Calu3 (cell line): ENCODE measurements at places on chromosomes 16 and 17.

DNA sequence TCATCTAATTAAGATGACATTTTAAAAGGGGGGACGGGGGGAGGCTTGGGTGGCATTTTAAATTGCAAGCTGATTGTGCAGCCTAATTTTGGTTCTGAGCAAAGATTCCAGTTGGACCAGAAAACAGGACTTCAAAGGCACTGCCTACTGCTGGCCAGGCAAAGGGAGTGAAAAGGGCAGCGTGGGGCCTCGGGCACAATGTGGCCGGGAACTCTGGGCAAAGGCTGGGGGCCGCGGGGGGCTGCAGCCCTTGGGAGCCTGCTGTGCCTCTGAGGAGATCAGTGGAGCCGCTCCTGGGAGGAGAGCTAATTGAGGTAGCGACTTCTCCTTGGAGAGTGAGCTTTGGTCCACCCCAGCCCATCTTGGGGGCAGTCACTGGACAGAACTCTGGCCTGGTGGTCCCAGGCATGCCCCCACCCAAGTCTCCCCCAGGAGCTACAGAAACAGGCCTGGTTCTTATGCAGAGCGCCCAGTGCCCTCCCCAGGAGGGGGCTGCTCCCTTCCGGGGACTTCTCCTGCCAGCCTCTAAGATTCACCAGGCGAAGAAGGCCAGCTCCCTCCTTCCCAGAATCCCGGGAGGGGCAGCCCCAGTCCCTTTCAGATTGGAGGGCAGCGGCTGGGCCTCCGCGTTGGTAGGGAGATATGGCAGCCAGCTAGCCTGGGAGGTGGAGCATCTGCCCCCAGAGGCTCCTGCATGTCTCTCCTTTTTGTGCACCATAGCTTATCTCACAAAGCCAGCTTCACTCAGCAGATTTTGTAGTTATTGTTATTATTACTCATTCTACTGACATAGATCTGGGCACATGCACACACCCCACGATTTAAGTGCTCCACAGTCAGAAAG is 115.6 kb downstream of the GNAO1 start:
- DNase-seq = no peak
- no peak overlapping the region for H3K27ac ChIP-seq
- H3K36me3 ChIP-seq = no peaks in the 10 kb centered on the region
- no peaks in the 10 kb centered on the region for H3K4me1 ChIP-seq
- peaks cover 78% of the 10 kb centered on the region for H3K27me3 ChIP-seq

DNA sequence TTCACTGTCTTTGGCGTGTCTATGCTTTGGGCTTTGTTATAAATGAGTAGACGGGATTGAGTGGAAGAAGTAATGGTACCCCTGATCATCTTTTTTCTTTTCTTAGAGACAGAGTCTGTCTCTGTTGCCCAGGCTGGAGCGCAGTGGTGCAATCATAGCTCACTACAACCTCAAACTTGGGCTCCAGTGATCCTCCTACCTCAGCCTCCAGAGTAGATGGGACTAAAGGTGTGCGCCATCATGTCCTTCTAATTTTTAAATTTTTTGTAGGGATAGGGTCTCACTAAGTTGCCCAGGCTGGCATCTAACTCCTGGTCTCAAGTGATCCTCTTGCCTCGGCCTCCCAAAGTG is 14.9 kb upstream of the GPRC5B start:
- DNase-seq = no peak
- peaks cover 70% of the 10 kb centered on the region for H3K27me3 ChIP-seq
- no peak overlapping the region for H3K27ac ChIP-seq
- peaks cover 11% of the 10 kb centered on the region for H3K4me1 ChIP-seq

DNA sequence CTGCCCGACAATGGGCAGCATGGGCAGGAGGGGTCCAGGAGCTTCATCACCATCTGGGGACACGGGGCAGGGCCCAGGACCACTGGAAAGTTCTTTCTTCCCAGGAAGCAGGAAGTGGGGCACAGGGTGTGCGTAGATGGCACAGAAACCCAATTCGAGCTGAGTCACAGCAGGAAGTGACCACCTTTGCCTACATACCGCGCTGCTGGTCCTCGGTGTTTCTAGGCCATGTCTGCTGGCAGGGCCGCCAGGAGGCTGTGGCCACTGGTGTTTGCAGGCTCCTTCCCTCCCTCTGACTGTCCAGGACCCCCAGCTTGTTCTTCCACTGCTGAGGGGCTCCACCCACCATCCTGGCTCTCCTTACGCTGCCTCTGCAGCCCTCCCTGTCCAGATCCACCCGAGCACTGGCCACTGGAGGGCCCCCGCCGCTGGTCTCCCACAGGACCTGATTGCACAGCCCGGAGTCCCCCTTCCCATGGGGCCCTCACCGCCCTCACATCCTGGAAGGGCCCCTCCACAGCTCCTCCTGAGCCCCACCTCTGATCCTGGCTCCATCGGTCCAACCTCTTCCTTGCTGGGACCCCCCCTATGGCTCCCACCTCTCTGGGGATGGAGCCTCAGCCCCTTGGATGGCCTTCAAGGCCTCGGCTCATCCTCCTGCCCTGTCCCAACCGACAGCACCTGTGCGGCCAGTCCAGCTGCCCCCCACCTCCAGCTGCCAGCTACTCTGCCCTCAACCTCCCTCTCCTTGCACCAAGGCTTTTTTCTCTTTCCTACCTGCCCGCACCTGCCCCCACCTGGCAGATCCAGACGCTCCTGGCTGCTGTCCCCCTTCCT is 14.5 kb upstream of the RASD1 start:
- no peaks in the 10 kb centered on the region for H3K4me1 ChIP-seq
- no peak overlapping the region for H3K4me3 ChIP-seq
- H3K27ac ChIP-seq = no peak overlapping the region
- H3K36me3 ChIP-seq = no peaks in the 10 kb centered on the region
- no peaks in the 10 kb centered on the region for H3K27me3 ChIP-seq

- H3K4me3 ChIP-seq = no peak overlapping the region
- H3K4me1 ChIP-seq = no peaks in the 10 kb centered on the region
- peaks cover 56% of the 10 kb centered on the region for H3K27me3 ChIP-seq
These were observed 15.1 kb downstream of the GPR179 start for GRCh38 chr17:38328620-38329019.

DNA sequence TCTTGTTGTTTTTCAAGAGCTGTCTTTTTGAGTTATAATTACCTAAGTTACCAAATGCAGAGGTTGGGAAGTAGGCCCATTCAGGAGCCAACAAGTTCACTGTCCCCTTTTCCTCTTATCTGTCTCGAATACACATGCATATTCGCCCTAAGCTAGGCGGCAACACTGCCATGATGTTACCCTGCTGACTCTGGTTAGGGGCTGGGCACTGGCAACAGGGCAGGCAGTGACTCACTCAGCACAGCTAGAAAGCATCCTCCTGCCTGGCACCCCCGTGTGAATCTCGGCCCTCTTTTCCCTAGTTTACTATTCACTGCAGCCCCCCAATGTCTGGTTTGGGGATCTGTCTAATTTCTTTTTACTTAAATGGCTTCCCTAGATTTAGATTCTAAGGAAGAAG is 13.8 kb downstream of the DBF4B start:
- no peak overlapping the region for H3K27ac ChIP-seq
- H3K36me3 ChIP-seq = peaks cover 18% of the 10 kb centered on the region
- no peak overlapping the region for H3K4me3 ChIP-seq
- no peak for DNase-seq

DNA sequence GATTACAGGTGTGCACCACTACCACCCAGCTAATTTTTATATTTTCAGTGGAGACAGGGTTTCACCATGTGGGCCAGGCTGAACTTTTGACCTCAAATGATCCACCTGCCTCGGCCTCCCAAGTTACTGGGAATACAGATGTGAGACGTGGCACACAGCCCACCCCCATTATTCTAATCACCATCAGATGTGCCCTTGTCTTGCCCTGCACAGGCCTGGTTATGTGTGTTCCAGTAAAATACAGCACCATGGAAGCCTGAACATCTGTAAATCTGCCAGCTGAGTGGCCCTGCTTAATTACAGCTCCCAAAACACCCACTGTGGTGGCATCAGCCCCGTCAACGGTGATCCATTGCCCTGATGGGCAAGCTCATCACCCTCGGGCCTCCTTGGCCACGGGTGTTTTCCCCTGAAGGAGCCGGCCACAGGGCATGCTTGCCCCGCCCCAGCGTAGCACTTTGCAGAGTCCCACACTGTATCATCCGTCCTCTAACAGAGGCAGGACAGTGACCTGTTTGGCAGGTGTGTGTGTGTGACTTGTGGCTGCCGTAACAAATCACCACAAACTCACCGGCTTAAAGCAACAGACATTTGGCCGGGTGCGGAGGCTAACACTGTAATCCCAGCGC is 74.5 kb downstream of the RBFOX3 start:
- no peak for DNase-seq
- no peak overlapping the region for H3K4me3 ChIP-seq
- H3K27ac ChIP-seq = no peak overlapping the region
- peaks cover 21% of the 10 kb centered on the region for H3K27me3 ChIP-seq

DNA sequence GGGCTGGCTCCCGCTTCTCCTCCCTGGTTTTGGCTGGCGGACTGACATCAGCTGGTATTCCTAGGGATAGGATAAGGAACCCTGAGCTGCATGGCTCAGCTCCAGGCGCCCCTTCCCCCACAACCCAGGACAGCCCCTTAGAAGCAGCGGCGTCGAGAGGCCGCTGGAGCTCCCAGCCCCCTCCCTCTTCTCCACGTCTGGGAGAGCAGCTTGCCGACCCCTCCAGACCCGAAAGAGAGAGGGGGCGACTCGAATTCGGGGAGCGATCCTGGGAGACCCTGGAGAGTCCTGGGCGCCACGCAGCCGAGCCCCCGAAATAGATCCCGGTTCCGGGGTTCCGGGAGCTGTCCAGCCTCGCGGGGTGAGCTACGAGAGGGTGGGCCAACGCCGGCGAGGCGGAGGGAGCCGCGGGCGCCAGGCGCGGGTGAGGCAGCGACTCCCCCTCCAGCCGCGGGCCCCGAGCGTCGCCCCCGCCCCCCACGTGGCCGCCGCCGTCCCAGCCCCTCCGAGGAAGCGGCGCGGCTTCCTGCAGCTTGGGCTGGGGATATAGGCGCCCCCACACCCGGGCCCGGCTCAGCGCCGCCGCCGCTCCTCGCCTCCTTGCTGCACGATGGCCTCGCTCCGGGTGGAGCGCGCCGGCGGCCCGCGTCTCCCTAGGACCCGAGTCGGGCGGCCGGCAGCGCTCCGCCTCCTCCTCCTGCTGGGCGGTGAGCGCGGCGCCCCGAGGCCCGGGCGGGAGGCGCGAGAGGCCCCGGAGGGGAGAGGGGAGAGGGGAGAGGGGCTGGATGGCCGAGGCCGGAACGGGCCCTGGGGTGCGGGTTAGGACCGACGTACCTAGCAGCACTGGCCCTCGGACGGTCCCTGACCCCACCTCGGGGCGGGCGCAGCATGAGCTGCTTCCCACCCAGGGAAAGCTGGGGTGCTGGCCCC is at the start of gene RAMP2:
RAMP2 (plus strand) TSS at position 576 of the 930 bp plus-strand sequence; CDS start at position 611, 35 bp downstream.
- H3K4me1 ChIP-seq = peaks cover 12% of the 10 kb centered on the region
- H3K36me3 ChIP-seq = no peaks in the 10 kb centered on the region
- H3K4me3 ChIP-seq = peak within 1 kb of the TSS; percentile 58
- H3K27me3 ChIP-seq = peaks cover 93% of the 10 kb centered on the region

DNA sequence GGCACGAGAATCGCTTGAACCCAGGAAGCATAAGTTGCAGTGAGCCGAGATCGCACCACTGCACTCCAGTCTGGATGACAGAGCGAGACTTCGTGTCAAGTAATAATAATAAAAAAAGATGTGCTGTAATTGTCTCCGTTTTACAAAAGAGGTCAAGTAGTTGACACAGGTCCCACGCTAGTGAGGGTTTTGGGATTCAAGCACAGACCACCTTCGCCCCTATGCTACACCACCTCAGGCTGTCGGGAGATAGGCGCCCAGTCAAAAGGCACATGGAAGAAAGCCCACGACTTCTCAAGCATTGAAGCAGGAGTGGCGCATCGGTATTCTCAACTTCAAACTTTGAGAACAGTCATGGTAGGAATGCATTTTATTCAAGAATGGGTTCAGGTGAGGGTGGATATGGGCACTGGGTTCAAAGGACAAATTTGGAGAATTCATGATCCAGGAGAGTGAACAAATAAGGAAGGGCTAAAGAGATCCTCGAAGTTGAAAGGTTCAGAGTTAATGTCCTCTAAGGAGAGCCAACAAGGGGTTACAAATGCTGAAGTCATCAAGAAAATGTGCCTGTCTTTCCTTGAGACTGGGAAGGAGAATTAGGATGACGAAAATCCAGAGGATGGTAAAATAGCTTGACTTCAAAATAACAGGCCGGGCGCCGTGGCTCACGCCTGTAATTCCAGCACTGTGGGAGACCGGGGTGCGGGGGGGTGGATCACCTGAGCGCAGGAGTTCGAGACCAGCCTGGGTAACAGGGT is 1.4 kb upstream of the AMZ2 start:
- peaks cover 26% of the 10 kb centered on the region for H3K36me3 ChIP-seq
- H3K27me3 ChIP-seq = no peaks in the 10 kb centered on the region

GRCh38 chr16:88353691-88354090 is 29.1 kb upstream of the ZNF469 start:
- DNase-seq = no peak
- no peaks in the 10 kb centered on the region for H3K4me1 ChIP-seq
- H3K27me3 ChIP-seq = peaks cover 9% of the 10 kb centered on the region

DNA sequence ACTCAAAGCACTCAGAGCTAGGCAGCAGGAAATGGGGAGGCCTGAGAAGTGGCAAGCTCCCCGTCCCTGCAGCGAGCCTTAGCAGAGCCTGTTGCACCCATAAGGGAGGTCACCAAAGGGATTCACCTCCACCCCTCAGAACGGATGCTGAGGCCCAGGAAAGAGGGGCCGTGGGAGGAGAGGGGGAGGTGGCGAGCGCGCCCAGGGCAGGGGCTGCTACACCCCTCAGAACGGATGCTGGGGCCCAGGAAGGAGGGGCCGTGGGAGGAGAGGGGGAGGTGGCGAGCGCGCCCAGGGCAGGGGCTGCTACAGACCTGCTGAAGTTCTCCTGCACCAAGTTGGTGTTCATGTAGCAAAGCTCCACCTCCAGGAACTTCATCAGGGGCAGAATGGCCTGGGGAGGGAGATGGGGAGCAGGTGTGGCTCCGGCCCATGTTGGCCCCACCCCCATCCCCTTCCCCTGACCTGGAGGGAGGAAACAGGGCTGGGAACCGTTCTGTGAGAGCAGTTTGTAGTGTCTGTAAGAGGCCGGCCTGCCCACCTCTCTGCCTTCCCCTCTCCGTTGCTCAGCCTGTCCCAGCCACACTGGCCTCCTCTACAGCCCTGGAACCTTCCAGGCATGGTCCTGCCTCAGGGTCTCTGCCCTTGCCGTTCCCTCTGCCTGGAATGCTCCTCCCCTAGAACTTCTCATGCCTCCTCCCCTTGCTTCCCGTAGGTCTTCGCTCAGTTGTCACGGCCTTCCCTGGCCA is 11.4 kb downstream of the UNC13D start:
- H3K4me1 ChIP-seq = no peaks in the 10 kb centered on the region
- H3K27ac ChIP-seq = peak overlapping the region; percentile 6
- no peaks in the 10 kb centered on the region for H3K27me3 ChIP-seq
- H3K36me3 ChIP-seq = peaks cover 57% of the 10 kb centered on the region
- no peak for DNase-seq

GRCh38 chr16:79181419-79181818 is 419.1 kb downstream of the MAF start:
- no peaks in the 10 kb centered on the region for H3K27me3 ChIP-seq
- no peak overlapping the region for H3K27ac ChIP-seq
- DNase-seq = no peak

GRCh38 chr16:83994087-83994486 is 26.0 kb downstream of the NECAB2 start:
- peak overlapping the region; percentile 2 for H3K27ac ChIP-seq
- DNase-seq = peak; percentile 58
- H3K4me3 ChIP-seq = no peak overlapping the region
- peaks cover 19% of the 10 kb centered on the region for H3K27me3 ChIP-seq
- peaks cover 30% of the 10 kb centered on the region for H3K4me1 ChIP-seq
